ENCODE measurements at places on chromosomes 16 and 17.

GRCh38 chr16:31225193-31225592 is 8.3 kb upstream of the PYDC1 start:
- DNase-seq = no peak

DNA sequence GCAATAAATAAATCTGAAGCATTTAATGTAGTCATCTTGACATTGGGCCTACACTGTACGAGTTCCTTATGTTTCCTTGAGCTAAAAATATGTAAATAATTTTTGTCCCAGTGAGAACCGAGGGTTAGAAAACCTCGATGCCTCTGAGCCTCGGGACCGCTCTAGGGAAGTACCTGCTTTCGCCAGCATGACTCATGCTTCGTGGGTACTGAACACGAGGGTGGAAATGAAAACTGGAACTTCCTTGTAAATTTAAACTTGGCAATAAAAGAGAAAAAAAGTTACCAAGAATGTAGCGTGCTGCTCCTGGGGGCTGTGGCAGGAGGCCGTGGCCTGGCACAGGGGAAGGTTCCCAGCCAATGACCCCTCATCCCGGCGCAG is 74.1 kb downstream of the SOCS1 start:
- DNase-seq = no peak

GRCh38 chr17:76173474-76173873 is 32.4 kb upstream of the FOXJ1 start:
- DNase-seq = no peak

GRCh38 chr17:6078458-6078871 is 8.3 kb downstream of the WSCD1 start:
- no peak for DNase-seq

- DNase-seq = no peak
Observed at GRCh38 chr17:75345514-75346167, 56.4 kb upstream of the SLC25A19 start.

DNA sequence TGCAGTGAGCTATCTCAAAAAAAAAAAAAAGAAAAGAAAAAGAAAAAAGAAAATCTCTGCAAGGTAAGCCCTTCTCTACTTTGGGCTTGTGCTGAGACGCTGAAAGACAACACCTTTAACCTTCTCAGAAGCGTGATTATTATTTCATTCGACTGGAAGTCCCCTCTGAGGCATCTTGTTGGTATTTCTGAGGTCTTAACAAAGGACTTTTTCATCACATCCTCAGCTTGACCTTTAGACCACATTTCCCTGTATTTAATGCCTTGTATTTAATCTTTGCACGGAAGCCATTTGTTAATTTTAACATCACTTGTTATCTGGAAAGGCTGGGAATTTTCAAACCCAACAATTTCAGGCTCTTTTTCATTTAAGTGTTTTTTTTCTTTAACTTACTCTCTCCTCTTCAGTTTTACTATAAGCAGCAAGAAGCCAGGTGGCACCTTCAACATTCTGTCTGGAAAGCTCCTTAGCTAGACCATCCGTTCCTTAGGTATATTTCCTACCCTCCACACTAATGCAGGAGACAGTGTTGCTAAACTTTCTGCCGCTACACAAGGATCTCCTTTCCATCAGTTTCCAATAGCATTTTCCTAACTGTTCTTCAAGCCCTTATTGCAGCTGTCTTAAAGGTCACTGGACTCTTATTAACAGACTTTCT is 10.3 kb downstream of the KCTD13 start:
- DNase-seq = no peak

- DNase-seq = no peak
Observed at GRCh38 chr16:88780142-88781062, 4.6 kb downstream of the PIEZO1 start.

GRCh38 chr16:1527836-1528811 is 5.3 kb upstream of the TMEM204 start:
- no peak for DNase-seq

DNA sequence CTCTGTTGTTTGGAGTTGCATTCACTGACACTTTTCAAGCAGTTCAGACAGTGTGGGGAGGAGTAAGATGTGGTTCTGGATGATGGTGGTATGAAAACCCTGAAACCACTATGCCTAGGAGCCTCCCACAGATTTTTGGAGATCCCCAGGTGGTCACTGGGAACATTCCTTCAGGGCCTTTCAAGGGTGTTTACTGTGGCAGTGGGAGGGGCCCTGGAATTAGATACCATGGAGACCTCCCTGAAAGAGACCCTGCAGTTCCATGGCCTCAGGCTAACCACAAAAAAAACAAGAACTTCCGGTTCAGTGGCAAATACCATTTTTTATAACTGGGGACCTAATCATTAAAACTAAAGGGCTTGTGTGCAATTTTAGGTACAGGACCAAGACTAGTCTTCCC is 79.9 kb downstream of the TMEM100 start:
- no peak for DNase-seq

- no peak for DNase-seq
Observed at GRCh38 chr17:5583426-5584382, 605 bp downstream of the NLRP1 start.

DNA sequence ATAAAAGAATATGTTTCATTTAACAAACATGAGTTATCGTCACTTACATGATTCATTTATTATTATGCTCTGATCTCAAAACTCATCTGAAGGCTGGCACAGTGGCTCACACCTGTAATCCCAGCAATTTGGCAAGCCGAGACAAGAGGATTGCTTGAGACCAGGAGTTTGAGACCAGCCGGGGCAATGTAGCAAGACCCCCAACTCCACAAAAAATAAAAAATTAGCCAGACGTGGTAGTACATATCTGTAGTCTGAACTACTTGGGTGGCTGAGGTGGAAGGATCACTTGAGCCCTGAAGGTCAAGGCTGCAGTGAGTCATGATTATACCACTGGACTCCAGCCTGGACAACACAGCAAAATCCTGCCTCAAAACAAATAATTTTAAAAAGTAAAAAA is 16.0 kb downstream of the APPBP2 start:
- DNase-seq = no peak

DNA sequence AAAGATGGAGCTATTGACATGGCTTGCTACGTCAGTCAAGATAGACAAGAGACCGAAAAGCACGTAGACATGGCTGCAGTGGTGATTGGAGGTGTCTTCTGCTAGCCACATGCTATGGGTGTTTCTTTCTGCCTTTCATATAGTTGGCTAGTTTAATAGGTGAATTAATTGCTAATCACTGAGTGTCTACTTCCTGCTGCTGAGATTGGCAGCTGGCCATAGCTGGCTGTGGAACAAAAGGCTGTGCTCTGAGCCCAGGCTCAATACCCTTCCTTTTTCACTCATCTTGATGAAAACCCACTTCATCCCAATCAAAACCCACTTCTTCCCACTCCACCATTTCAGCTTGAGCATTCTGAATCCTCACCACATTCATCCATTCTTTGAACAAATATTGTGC is 221.4 kb upstream of the MAF start:
- no peak for DNase-seq

DNA sequence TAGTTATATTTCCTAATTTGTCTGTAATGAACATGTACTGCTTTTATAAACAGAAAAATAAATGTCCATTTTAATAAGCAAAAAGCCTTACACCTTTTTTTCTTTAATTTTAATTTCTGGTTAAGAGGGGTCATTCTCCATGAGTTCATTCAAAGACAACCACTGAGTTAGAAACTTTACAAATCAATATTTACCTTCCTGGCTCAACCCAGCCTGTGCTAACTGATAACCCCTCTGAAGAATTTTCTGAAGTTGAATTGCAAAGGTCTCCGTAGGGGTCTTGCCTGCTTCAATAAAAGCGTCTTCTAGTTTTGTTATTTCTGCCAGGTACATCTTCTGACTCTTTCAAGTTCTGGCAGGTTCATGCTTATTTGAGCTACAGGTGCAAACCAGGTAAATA is 440.4 kb upstream of the SALL1 start:
- DNase-seq = no peak

GRCh38 chr16:58937661-58938060 is 203.5 kb upstream of the GOT2 start:
- no peak for DNase-seq

DNA sequence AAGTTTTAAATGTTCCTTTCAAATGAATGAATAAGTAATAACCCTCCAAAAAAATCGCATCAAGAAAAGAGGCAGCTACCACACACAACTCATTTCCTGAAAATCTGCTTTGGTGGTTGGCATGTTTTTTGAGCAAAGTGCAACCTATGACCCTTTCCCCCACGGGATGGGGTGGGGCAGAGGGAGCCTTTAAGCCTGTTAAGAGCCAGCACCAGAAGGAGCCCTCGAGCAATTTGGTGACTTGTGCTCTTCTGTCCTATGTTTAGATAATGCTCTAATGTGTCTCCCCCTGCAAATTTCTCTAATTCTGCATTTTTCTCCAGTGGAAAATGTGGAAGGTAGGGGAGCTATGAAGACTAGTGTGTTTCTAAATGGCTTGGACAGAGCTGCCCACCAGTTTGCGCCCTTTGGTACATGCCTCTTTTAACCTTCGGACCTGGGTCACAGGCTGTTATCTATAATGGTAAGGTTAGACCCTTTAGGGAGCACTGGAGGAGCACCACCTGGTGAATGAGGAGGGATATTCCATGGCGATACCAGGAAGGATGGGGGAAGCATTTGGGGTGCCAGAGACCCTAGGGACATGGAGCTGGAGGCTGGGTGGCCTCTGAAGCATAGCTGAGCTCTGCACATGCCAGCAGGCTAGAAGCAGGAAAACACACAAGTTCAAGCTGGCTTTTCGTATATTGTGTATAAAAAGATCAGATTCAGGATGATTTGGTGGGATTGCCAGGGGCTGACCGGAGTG is 1.6 kb downstream of the PYCARD start:
- no peak for DNase-seq

- DNase-seq = no peak
Observed at GRCh38 chr17:75816693-75817092, 27.5 kb downstream of the UNC13D start.

DNA sequence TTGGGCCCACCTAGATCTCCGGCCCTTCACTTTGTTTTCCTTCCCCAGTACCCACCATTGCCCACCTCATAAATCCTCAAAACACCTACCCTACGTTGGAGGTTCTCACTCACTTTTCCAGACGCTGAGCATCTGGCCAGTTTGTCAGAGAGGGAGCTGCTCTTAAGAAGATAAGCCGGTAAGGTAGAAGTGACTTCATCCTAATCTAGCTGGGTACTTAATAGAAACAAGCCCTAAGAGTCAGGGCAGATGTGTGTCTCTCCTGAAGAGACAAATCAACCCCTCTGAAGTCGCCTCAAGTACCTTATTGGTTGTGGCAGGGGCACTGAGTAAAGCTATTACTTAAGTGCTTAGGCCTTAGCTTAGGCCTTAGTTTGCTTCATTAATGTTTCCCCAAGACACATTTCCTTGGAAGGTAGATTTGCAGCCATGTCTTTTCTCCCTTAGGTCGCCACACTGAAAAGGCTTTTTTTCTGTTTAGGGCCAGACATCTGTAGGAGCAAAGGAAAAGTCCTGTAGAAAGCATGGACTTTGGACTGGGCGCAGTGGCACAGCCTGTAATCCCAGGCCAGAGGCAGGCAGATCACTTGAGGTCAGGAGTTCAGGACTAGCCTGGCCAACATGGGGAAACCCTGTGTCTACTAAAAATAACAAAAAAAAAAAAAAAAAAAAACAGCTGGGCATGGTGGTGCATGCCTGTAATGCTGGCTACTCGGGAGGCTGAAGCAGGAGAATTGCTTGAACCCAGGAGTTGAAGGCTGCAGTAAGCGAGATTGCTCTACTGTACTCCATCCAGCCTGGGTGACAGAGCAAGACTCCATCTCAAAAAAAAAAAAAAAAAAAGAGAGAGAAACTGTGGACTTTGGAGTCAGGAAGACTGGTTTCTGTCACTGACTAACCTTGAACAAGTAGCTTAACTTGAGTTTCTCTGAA is 1.0 kb downstream of the TACO1 start:
- DNase-seq = no peak

GRCh38 chr16:1471569-1472194 is 3.1 kb downstream of the CLCN7 start:
- no peak for DNase-seq

GRCh38 chr17:76911299-76912017 is 43.3 kb downstream of the MGAT5B start:
- no peak for DNase-seq

DNA sequence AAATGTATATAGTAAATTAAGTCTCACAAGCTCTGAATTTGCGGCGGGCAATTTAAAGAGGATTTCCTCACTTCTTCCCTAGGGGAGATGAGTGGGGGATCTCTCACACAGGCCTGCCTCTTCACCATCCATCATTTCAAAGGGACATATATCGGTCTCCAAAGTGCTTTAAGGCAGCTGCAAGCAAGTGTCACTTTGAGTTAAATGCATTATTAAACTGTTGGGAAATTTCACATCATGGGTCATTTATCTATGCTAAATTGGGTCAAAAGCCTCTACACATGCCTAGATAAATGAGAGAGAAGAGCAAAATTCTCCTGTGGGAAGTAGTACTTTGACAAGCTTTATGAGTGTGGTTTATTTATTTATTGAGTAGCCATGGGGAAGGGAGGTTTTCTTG is 1106.1 kb upstream of the GOT2 start:
- no peak for DNase-seq

- DNase-seq = no peak
Observed at GRCh38 chr16:27902551-27902950, 161.0 kb downstream of the GSG1L start.

DNA sequence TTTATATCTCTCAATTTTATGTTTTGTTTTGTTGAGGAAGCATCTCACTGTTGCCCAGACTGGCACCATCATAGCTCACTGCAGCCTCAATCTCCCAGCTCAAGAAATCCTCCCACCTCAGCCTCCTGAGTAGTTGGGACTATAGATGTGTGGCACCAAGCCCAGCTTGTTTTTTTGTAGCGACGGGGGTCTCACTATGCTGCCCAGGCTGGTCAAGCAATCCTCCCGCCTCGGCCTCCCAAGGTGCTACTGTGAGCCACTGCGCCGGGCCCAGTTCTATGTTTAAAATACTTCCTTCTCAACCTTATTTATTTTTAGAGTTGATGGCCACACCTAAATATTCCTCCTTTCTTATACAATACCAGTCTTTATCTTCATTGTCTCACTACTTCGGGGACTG is 1.9 kb upstream of the NFE2L1 start:
- no peak for DNase-seq

GRCh38 chr16:15571557-15571956 is 71.4 kb downstream of the MARF1 start:
- DNase-seq = no peak

DNA sequence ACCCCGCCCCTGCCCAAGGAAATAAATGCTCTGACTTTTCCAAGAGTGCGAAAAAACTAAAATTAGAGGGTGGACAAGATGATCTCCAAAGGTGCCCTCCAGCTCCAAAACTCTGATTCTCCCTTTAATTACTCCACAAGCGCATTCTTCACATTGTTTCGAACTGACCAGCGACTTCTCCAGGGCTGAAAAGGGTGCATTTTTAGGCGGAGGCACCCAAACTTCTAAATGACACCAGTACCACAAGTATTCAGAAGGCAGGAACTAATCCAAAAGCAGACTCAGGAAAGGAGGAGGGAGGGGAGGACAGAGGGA is 750 bp downstream of the ZFHX3 start:
- DNase-seq = no peak

DNA sequence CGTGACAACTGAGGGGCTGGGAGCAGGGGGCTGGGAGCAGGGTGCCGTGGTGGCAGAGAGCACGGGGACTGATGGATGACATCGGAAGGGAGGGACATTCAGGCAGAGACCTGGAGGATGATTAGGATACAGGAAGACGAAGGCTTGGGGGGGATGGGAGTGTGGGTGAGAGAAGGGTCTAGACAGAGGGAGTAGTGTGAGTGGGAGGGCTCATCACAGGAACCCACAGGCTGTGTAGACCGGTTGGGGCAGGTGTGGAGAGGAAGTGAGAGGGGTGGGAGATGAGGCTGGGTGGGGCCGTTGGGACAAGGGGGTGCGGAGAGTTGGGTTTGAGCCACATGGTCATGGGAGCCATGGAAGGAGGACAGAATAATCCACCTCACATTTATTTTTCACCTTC is 83.8 kb downstream of the RAP1GAP2 start:
- no peak for DNase-seq

Measured in stimulated activated CD4-positive, alpha-beta T cell treated with anti-CD3 and anti-CD28 coated beads, Interleukin-1b, Interleukin-23, amount 100 ng/mL, for 1 hour (primary cell).